B cell (primary cell): ENCODE measurements at places on chromosomes 3 and 15. TPM values are rescaled to one million over a fixed set of nuclear protein-coding genes. Genes with fewer than 3 reads are reported as not detected.
A peak's percentile ranks its signal among the peaks of the same experiment; 100 is the strongest.

Gene FOXL2
- polyA plus RNA-seq, result not detected in 2 replicates

Gene LRRC3B
- not detected in 2 replicates for polyA plus RNA-seq

Gene PCSK6
- polyA plus RNA-seq, result 0.66 and 2.1 TPM in 2 replicates

- no peak for DNase-seq
These were observed 793.1 kb downstream of the AGBL1 start for GRCh38 chr15:86872782-86873181.

DNA sequence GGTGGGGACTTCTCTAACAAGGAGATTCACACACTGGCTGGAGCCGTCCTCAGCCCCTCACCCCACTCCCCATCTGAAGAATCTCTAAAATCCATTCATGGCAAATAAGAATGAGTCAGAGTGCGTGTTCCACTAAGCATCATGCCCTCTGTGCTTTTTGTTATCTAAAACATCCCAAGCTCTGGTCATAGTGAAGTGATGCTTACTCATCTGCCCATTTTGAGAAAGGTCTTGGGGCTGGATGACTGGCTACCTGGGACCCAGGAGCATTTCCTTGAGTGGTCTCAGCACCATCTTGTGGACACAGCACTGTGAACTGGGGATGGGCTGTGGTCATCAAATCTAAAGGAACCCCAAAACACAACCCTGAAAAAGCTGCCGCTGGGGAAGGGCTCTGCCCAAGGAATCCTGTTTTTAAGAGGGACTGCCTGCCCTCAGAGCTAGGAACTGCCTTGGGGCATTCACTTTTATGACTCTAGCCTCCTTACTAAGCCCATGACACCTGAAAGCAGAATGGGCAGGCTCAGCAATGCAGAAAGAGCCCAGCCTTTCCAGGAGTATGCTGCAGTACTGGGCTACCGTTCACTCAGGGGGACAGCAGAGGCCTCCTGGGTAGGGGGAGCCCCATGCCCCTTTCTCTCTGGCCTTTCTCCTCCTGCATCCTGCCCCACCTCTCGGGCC lies 53.5 kb downstream of the ZBTB38 start:
- no peak for DNase-seq

DNA sequence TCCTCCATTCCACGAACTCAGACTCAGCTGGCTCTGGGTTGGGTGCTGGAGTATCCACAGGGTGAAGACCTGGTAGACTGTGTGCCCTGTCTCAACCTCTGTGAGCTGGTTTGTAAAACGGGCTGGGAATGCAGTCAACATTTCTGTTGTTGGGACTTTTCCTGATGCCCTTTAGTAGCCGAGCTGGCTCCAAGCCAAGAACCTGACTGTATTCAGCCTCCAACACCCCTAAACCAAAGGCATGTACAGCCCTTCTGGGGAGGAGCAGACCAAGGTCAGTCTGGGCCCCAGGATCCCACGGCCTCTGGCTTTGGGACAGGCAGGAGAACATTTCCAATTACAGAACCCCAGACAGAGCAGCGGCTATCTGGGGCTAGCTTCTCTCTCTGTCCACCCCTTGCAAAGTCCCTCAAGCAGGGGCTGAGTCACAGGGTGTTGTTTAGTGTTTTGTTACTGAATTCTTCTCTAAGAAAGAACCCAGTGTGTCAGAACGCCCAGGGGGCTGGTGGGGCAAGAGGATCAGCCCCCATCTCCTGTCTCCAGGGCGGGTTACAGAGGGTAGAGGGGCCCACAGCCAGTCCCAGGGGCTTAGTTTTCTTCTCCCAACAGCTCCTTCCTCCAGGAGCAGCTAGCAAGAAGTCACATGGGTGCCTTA lies 56.8 kb upstream of the SLC6A6 start:
- DNase-seq, result no peak

DNA sequence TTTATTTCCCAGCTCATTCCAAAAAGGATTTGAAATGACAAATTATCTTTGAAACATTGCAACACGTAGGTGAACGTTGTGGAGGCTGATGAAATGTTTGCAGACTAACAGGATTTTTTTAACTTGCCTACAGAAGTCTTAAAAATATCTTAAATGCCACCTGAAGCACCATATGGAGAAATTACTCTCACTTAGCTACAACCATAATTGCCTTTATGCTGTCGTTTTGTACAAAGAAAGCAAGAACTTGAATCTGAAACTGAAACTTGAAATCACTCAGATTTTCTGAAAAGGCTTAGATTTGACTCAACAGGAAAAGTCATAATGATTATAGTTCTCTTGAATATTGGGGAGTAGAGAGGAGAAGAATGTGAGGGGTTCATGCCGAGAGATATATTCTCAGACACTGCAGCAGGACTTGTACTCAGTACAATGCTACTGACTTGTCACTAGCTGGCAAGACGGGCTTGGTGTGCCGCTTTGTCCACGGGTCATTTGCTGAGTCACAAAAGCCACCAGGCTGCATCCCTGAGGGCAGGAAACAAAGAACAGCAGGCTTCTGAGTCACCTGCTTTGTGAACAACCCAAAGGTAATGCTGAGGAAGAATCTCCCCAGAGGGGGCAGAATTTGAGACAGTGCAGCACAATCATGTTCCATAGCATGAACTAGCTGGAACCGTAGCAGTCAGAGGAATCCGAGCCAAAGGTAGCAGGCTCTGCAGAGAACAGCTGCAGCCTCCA lies 7.1 kb upstream of the FMN1 start:
- peak; percentile 31 for DNase-seq

DNA sequence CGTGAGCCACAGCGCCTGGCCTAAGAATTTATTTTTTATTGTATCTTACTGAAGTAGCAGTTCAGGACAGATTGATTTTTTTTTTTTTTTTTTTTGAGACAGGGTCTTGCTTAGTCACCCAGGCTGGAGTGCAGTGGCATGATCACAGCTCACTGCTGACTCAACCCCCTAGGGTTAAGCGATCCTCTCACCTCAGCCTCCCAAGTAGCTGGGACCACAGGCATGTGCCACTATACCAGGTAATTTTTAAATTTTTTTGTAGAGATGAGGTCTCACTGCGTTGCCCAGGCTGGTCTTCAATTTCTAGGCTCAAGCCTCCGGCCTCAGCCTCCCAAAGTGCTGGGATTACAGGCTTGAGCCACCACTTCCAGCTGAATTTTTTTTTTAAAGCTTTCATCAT lies 99.8 kb upstream of the HERC1 start:
- DNase-seq, result no peak
